ENCODE measurements at places on chromosomes 6 and 20.
A peak's percentile ranks its signal among the peaks of the same experiment; 100 is the strongest.

DNA sequence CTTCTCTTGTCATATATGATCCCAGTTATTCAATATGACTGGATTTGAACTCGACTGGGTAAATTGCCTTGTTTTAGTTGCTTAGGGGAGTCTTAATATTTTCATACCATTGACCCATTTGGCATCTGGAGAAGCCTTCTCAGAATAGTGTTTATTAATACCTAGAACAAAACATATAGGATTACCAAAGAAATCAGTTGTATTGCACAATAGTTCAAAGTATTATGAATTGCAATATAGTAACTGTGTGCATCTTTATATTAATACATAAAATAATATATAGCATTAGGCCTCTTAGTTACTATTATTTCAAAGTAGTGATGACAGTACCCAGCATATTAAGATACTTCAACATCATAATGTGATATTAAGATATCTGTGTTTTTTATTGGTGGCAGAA lies 177.8 kb downstream of the PLCB4 start:
- no peak for DNase-seq

- no peak for DNase-seq
Measured at GRCh38 chr6:102015431-102015830, 621.9 kb downstream of the GRIK2 start.

GRCh38 chr6:4928426-4928825 lies 75.4 kb downstream of the RPP40 start:
- DNase-seq = no peak

- DNase-seq = no peak
Measured at GRCh38 chr20:60283281-60283680, 325.1 kb downstream of the CDH26 start.

- DNase-seq = peak; percentile 6
Measured at GRCh38 chr6:133983099-133983939, 30.3 kb downstream of the TBPL1 start.

GRCh38 chr6:1312473-1313367 lies 822 bp downstream of the FOXQ1 start:
- no peak for DNase-seq

GRCh38 chr6:139147628-139148027 lies 12.7 kb downstream of the HECA start:
- DNase-seq = no peak

GRCh38 chr20:40146071-40146470 lies 543.0 kb downstream of the MAFB start:
- DNase-seq = no peak

- no peak for DNase-seq
Measured at GRCh38 chr6:161701056-161701455, 427.2 kb upstream of the AGPAT4 start.
